Naive thymus-derived CD8-positive, alpha-beta T cell (primary cell): ENCODE measurements at places on chromosomes 2 and 18. TPM values are rescaled to one million over a fixed set of nuclear protein-coding genes. Genes with fewer than 3 reads are reported as not detected.

DNA sequence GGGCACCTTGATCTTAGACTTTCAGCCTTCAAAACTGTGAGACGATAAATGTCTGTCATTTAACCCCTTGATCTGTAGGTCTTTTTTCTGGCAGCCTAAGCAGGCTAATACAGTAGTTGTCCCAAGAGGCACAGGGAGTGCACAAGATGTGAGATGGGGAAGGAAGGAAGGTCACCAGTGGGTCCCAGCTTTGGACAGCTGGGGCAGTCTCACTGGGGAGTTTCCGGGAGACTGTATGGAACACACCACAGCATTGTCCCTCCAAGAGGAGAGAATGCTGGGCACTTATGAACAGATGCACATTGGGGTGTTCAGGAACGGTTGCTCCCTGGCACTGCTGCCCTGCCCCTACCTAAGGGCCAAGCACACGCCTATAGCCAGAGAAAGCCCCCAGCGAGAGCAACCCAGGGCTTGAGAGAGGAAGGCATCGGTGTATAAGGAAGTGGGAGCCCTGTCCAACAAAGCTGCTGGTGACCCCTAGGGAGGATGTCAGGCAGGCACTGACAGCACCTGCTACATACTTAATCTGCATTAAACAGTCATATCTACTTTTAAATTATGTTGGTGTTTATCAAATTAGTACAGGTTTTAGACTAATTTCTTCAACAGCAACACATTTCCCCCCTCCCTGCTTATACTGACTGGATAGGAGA, 11.6 kb upstream of the NCK2 start:
- H3K27ac ChIP-seq, result no peak overlapping the region
- peaks cover 2% of the 10 kb centered on the region for H3K36me3 ChIP-seq
- no peaks in the 10 kb centered on the region for H3K27me3 ChIP-seq

The CRYGB gene
- polyA plus RNA-seq, result not detected

The IL1RN gene
- polyA plus RNA-seq, result not detected

GRCh38 chr2:232372231-232373208, 6.0 kb upstream of the ALPP start:
- H3K27me3 ChIP-seq, result no peaks in the 10 kb centered on the region
- H3K4me3 ChIP-seq, result no peak overlapping the region
- peaks cover 5% of the 10 kb centered on the region for H3K4me1 ChIP-seq

GRCh38 chr2:128269063-128269989, 49.3 kb downstream of the HS6ST1 start:
- H3K27ac ChIP-seq, result no peak overlapping the region
- peaks cover 6% of the 10 kb centered on the region for H3K36me3 ChIP-seq
- H3K4me1 ChIP-seq, result peaks cover 14% of the 10 kb centered on the region

The GEN1 gene
- polyA plus RNA-seq, result 2.1 TPM

The PCARE gene
- not detected for polyA plus RNA-seq

- no peak for DNase-seq
- no peak overlapping the region for H3K27ac ChIP-seq
- H3K36me3 ChIP-seq, result no peaks in the 10 kb centered on the region
- no peaks in the 10 kb centered on the region for H3K4me1 ChIP-seq
- no peak overlapping the region for H3K4me3 ChIP-seq
These were observed 231.5 kb downstream of the SLC8A1 start for GRCh38 chr2:40220177-40220925.

DNA sequence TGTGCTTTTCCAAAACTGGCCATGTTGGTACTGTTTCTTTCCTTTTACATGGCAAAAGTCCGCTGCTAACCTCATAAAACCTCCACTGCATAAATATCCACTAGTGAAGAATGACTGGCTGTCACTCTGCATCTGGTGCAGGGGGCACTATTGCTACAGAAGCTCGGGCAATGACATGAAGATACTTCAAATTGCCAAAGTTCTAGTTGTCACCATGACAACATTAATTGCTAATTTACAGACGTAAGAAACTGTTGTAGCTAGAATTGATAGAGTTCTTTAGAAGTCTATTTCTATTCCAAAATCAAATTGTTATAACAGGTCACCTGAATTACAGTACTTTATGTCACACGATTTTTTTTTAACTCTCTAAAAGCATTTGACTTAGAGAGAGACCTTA, 845 bp downstream of the CFAP210 start:
- peaks cover 16% of the 10 kb centered on the region for H3K27me3 ChIP-seq
- peaks cover 14% of the 10 kb centered on the region for H3K36me3 ChIP-seq
- H3K4me3 ChIP-seq, result peak overlapping the region; percentile 90
- H3K27ac ChIP-seq, result peak overlapping the region; percentile 100
- no peak for DNase-seq

The UPP2 gene
- polyA plus RNA-seq, result not detected

DNA sequence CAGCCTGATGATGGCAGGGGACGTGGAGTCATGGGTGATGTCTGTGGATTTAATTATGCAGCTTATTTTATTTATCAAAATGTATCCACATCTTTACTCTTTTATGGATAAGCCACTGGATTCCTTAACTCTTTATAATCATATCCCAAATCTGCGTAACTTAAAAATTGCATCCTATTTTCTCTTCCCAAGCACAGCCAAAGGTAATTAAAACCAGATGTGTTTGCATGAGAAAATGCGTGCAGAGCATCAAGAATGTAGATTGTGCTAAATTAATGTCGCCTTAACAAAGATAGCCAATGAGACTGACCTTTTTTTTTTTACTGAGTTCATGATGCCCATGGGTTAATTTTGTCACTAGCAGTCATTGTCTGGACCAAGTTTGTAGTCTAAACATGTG, 10.0 kb downstream of the SH3RF3 start:
- H3K36me3 ChIP-seq, result no peaks in the 10 kb centered on the region
- H3K27me3 ChIP-seq, result peaks cover 1% of the 10 kb centered on the region
- H3K4me3 ChIP-seq, result no peak overlapping the region
- DNase-seq, result no peak

DNA sequence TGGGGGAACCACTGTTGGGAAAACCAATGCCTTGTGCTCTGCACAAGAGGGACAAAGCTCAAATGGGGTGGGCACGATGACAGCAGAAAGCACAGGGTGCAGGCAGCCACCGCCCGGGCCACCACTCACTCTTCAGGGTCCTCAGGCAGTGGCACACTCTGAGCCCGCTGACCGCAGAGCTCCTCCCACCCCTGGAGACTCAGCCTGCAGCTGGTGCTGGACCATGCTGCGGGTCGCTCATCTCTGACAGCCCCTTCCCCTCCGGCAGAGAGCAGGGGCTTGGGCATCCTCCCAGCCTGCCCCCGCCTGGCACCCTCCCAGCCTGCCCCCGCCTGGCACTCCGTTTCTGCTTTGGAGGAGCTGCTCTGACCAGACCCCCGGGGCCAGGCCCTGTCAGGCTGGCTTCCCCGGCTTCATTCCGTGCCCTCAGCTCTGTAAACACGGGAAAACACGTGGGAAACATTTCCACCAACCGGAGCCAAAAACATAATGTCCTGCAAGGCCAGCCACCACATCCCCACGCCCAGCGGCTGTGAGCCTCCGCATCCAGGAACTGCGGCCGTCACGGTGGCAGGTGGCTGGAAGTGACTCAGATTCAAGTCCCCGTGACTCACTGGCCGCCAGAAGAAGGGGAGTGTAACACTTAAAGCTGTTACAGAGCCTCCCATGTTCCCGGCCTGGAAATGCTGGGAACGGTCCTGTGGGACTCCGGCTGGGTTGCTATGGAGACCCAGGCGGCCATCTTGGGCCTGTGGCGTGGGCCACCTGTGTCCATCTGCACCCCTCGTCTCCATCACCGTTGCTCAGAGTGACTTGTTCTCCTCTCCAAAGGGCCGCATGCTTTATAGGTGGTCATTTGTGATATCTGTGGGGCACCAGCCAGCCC, 6.8 kb upstream of the SNED1 start:
- no peak overlapping the region for H3K27ac ChIP-seq
- H3K36me3 ChIP-seq, result no peaks in the 10 kb centered on the region
- peaks cover 16% of the 10 kb centered on the region for H3K4me1 ChIP-seq
- no peak for DNase-seq

DNA sequence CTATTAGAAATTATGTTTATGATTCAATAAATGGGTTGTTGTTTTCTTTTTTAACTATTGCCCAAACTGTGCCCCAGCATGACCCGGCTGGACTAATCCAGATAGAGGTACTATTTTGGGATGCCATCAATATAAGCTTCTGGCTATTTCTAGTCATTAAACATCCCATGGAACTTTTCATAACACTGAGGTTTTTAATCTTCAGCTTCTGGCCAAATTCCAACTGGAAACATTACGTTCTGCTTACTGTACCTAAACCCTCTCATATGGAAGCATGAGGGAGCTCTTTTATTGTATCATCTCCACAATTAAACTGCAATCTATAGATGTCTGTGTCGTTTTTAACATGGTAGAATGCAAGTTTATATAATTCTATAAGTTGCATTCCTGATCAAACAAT, 674.7 kb downstream of the ARHGAP15 start:
- no peak overlapping the region for H3K27ac ChIP-seq
- H3K4me1 ChIP-seq, result no peaks in the 10 kb centered on the region
- no peaks in the 10 kb centered on the region for H3K36me3 ChIP-seq
- H3K27me3 ChIP-seq, result peaks cover 3% of the 10 kb centered on the region

GRCh38 chr2:60478660-60479059, 74.8 kb downstream of the BCL11A start:
- no peak for DNase-seq
- H3K4me1 ChIP-seq, result peaks cover 55% of the 10 kb centered on the region
- H3K27me3 ChIP-seq, result peaks cover 15% of the 10 kb centered on the region
- no peak overlapping the region for H3K27ac ChIP-seq
- no peaks in the 10 kb centered on the region for H3K36me3 ChIP-seq

The PLGLB2 gene
- polyA plus RNA-seq, result not detected

DNA sequence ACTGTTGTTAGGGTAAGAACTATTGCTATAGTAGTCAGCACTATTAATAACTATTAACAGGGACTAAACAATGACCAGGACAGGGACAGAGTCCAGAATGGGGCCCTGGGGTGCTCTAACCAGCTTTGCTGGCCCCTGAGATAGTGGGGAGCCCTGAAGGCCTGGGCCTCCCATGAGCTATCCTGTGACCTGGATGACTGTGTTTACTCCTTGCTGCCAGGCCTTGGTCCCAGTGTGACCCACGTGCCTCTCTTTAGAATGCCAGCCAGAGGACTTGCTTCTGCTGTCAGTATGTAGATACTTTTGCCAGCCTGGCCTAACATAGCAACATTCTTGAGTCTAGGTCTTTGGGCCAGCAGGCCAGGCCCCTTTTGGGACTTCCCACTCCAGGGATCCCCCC, 11.4 kb downstream of the CDK5R2 start:
- no peaks in the 10 kb centered on the region for H3K36me3 ChIP-seq
- no peak for DNase-seq

- no peak for DNase-seq
- peaks cover 96% of the 10 kb centered on the region for H3K4me1 ChIP-seq
- H3K4me3 ChIP-seq, result peak overlapping the region; percentile 77
- no peaks in the 10 kb centered on the region for H3K27me3 ChIP-seq
These were observed 52.4 kb downstream of the BCL2 start for GRCh38 chr18:63266888-63267790.

The TRIM43 gene
- not detected for polyA plus RNA-seq

DNA sequence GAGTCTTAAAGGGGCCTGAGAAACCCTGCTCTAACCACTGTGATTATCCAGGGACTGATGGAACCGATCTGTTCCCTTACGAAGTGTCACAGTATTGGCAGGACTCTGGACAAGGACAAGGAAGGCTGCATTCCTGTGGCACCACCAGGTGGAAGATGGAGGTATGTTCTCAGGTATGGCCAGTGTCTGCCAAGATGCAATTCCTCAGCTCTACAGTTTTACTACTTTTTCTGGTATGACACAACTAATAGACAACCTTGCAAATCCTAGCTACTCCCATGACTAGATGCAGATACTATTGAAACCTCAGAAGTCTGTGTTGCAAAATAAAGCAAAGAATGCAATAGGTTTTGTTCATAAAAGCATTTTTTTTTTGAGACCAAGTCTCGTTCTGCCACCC, 14.6 kb downstream of the RAB31 start:
- no peak for DNase-seq
- no peaks in the 10 kb centered on the region for H3K4me1 ChIP-seq
- H3K4me3 ChIP-seq, result no peak overlapping the region
- peaks cover 11% of the 10 kb centered on the region for H3K27me3 ChIP-seq

The DNAH7 gene
- polyA plus RNA-seq, result not detected

DNA sequence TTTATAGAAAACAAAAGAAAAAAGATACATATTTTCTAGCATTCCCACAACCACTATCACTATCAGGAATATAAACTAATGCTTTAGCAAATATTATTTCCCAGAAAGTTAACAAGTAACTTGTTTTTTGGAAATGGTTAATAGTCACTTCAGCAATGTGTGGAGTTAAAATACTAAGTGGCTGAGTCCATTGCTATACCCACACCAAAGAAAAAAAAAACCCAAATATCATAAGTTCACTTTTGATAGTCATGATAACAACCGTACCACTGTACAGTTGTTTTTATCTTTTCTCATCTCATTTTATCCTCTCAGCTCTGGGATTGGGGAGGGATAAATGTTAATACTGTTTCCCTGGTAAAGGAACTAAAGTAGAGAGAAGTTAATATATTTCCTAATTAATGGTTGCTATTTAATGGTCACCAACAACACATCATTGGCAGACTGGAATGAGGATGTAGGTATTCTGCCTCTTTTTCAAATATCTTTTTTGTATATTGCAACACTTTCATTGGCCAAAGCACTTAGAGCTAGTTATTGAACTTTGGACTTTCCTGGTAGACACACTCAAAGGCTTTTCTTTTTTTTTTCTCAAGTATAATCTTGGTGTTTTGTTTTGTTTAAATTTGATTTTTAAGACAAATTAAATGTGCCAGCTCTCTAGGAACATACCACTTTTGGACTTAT, 18.4 kb upstream of the KANSL1L start:
- H3K36me3 ChIP-seq, result peaks cover 17% of the 10 kb centered on the region
- no peak overlapping the region for H3K4me3 ChIP-seq
- no peaks in the 10 kb centered on the region for H3K4me1 ChIP-seq
- no peaks in the 10 kb centered on the region for H3K27me3 ChIP-seq
- no peak overlapping the region for H3K27ac ChIP-seq

DNA sequence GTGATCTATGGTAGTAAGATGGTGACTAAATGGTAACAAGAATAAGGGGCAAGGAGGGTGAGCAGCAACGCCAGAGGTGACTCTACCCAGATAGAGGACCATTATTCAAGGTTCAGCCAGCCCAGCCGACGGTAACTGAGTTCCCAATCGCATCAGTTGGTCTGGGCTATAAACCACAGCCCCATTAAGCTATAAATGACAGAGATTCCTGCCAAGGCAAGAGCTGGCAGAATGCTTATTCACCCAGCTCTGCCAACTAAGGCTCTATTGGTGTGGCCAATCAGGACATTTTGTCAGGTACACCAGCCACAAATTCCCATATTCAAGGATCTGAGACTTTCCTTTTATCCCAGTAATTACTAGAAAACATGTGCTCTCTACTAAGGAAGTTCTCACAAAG, 3.6 kb downstream of the CHN1 start:
- DNase-seq, result no peak
- no peaks in the 10 kb centered on the region for H3K36me3 ChIP-seq
- peaks cover 10% of the 10 kb centered on the region for H3K4me1 ChIP-seq
- no peak overlapping the region for H3K27ac ChIP-seq
- no peak overlapping the region for H3K4me3 ChIP-seq
- H3K27me3 ChIP-seq, result peaks cover 64% of the 10 kb centered on the region
